ENCODE measurements at places on chromosomes 7 and 10.

GRCh38 chr7:38550836-38551235 lies 80.3 kb downstream of the AMPH start:
- no peaks in the 10 kb centered on the region for H3K4me1 ChIP-seq
- no peaks in the 10 kb centered on the region for H3K36me3 ChIP-seq
- H3K4me3 ChIP-seq = no peak overlapping the region
- no peak for DNase-seq

DNA sequence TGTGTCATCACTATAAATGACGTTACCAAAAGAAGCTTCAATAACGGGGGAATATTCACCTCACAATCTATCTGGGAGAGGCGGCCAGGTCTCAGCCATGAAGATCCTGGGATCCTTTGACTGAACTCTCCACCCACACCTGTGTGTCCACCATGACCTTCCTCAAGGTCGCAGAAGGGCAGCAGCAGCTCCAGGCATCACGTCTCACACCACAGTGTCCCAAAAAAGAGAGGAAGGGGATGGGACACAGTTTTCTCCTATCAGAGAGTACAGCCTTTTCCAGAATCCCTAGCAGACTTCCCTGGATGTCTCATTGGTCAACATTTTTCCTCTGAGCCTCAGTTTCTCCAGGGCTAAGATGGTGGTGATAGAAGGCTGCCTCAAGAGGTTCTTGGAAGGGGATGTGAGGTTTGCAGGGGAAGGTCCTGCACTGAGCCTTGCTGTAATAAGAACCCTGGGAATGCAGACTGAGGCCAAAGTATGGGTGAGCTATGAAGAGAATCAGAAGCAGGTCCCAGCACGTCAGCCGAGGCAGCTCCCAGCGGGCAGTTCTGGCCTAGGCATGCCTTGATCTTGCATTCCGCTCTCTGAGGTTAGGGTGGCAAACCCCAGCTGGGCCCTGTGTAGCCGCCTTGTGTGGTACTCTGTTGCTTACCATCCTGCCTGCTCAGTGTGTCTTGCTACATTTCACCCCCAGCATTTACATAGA lies 63.8 kb downstream of the COL26A1 start:
- H3K27ac ChIP-seq = no peak overlapping the region
- no peaks in the 10 kb centered on the region for H3K27me3 ChIP-seq
- H3K4me3 ChIP-seq = no peak overlapping the region

- no peak for DNase-seq
- no peaks in the 10 kb centered on the region for H3K27me3 ChIP-seq
- H3K36me3 ChIP-seq = no peaks in the 10 kb centered on the region
- peak overlapping the region; percentile 93 for H3K4me3 ChIP-seq
Observed at GRCh38 chr10:102121739-102122372, 1.7 kb upstream of the LDB1 start.

DNA sequence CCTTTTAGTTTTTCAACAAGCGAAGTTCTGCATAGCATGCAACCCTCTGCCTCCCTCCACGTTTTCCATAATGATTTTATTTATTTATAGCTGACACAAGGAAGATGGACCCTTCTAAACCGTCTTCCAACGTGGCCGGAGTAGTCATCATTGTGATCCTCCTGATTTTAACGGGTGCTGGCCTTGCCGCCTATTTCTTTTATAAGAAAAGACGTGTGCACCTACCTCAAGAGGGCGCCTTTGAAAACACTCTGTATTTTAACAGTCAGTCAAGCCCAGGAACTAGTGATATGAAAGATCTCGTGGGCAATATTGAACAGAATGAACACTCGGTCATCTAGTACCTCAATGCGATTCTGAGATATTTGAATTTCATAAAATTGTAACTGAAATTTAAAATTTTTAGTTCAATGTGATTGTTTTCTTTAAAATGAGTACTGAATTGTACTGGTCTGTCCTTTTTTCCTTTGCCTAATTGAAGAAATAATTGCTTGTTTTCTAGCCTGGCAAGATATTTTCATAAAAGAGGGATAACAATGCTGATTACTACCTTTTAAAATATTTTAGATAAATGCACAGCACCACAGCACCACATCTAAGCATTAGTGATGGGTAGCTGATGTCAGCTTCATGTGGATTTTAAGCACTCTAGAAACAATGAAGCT lies 41.5 kb upstream of the SLC39A12 start:
- no peak overlapping the region for H3K4me3 ChIP-seq
- no peaks in the 10 kb centered on the region for H3K4me1 ChIP-seq
- H3K27ac ChIP-seq = no peak overlapping the region
- H3K36me3 ChIP-seq = no peaks in the 10 kb centered on the region
- no peak for DNase-seq
- no peaks in the 10 kb centered on the region for H3K27me3 ChIP-seq

DNA sequence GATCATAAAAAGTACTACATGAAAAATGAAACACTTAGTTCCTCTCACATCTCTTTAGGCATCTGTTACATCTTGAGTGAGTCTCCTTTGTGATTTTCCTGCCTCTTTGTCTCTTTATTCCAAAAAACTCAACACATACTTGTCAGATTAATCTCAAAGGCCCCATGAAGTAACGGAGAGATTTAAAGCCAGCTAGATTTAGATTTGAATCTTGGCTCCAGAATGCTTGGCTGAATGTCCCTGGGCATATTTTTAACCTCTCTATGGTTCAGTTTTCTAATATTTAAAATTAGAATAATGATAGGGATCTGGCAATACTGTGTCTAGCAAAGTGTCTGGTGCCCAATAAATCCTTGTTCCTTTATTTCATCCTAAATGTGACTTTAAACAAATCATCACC lies 140.0 kb downstream of the DGKB start:
- H3K36me3 ChIP-seq = no peaks in the 10 kb centered on the region
- H3K27ac ChIP-seq = no peak overlapping the region
- H3K27me3 ChIP-seq = no peaks in the 10 kb centered on the region
- no peaks in the 10 kb centered on the region for H3K4me1 ChIP-seq
- no peak overlapping the region for H3K4me3 ChIP-seq

DNA sequence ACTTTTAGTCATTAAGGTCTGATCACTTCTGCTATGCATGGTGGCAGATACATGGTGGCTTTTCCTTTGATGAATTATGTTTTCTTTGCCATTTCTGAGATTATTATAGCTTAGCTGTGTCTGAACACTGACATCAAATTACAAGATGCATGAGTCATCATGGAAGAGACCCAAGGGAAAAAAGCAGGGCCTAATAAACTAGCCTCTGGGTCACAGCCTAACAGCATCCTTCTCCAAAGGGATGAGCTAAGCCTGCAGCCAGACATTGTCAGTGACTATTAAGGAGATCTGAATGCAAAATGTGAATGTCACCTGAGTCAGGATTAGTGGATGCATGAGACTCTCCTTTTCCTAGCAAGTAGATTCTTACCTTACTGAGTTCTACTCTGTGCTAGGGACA lies 19.1 kb upstream of the OGDHL start:
- no peak overlapping the region for H3K27ac ChIP-seq
- no peak overlapping the region for H3K4me3 ChIP-seq
- H3K36me3 ChIP-seq = no peaks in the 10 kb centered on the region

DNA sequence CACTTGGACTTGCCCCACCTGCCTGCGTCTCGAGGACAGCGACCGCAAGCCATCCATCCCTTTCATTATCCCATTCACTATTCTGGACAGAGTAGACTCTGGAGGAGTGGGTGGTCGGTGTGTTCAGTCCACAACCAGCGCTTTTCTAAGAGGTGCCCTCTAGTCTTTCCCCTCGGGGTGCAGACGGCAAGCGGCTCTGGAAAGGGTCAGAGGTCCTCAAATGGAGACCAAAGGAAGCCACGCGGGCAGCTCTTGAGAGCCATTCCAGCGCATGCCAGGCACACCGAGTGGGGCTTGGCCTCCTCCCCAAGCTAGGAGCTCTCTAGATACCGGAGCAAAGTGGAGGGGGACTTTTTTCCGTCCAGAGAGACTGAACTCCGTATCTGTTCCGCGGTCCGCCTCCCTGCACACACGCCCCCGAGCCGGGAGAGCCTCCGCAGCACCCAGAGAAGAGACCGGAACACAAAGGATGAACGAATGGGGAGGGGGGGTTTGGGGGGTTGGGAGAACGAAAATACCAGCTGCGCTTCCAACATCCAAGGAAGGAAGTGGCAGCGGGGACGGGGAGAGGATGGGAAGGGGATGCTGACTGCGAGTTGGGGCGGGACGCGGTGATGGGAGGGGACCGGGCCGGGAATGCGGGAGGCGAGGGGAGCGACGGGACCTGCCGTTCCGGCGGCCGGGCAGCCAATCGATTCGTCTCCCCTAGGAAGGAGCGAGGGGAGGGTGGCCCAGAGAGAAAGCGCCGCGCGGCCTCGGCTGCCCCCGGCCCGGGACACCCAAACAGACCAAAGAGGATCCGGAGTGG lies 515 bp downstream of the GSDME start:
- no peaks in the 10 kb centered on the region for H3K27me3 ChIP-seq
- H3K4me1 ChIP-seq = peaks cover 6% of the 10 kb centered on the region
- H3K4me3 ChIP-seq = peak overlapping the region; percentile 85
- H3K27ac ChIP-seq = peak overlapping the region; percentile 82
- H3K36me3 ChIP-seq = no peaks in the 10 kb centered on the region

GRCh38 chr10:16891375-16892313 lies 74.4 kb upstream of the RSU1 start:
- no peak for DNase-seq
- H3K27me3 ChIP-seq = no peaks in the 10 kb centered on the region
- H3K4me3 ChIP-seq = no peak overlapping the region
- H3K27ac ChIP-seq = no peak overlapping the region

DNA sequence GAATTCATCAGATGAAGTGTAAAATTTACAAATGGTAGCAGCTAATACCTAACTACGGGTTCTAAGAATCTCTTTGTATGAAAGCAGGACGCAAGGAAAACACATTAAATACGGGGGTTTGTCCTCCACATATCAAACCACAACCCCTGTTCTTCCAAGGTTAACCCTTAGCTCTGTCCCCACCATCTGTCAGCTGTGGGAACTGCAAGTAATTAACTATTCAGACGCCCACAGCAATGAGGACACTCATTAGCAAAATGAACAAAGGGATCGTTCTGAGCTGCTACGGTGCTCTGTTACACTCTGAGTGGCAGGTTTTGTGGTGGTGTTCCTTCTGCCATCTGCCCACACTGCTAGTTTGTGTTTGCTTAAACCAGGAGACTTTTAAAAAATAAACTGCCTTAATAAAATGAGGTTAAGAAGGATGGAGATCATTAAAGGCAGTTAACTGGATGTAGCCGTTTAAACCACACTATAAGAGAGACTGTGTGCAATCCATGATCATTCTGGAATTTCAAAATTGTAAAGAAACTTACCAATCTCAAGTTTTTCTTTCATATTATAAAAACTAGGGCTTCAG lies 51.4 kb downstream of the C10orf67 start:
- H3K27me3 ChIP-seq = no peaks in the 10 kb centered on the region
- no peaks in the 10 kb centered on the region for H3K4me1 ChIP-seq
- H3K36me3 ChIP-seq = no peaks in the 10 kb centered on the region

- H3K4me3 ChIP-seq = no peak overlapping the region
- no peak overlapping the region for H3K27ac ChIP-seq
- DNase-seq = no peak
Observed at GRCh38 chr7:120825576-120825975, 32.4 kb downstream of the TSPAN12 start.

- H3K27ac ChIP-seq = no peak overlapping the region
- DNase-seq = no peak
- H3K36me3 ChIP-seq = no peaks in the 10 kb centered on the region
Observed at GRCh38 chr10:28858646-28859045, 181.3 kb downstream of the BAMBI start.

DNA sequence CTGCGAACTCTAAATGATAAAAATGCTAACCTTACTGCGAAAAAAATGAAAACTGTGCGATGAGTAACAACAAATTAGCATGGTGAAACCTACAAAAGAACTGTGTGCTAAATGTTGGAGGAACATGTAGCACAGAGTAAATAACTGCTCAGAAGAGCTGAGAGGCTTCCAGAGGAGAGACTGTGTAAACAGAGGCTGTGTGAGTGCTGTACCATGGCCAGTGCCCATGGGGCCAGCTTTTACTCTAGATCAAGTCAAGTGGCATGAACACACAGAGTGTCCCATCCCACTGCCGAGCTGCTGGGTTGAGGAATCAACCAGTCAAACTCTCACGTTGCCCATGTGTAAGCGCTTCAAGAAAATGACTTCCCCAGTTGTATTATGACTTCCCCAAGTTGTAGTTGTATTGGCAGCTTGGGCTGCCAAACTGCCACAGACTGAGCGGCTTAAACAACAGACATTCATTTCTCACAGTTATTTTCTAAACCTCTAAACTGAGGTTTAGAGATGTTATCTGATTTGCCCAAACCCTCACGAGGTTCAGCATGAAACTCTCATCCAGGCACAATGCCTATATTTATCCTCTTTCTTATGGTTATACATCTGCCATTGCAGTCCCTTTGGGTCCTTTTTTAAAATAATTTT lies 270.7 kb downstream of the ABCA13 start:
- H3K27ac ChIP-seq = no peak overlapping the region
- no peak overlapping the region for H3K4me3 ChIP-seq
- H3K36me3 ChIP-seq = no peaks in the 10 kb centered on the region
- H3K27me3 ChIP-seq = no peaks in the 10 kb centered on the region

- no peak for DNase-seq
- no peaks in the 10 kb centered on the region for H3K36me3 ChIP-seq
- no peak overlapping the region for H3K27ac ChIP-seq
- no peaks in the 10 kb centered on the region for H3K4me1 ChIP-seq
- no peak overlapping the region for H3K4me3 ChIP-seq
- no peaks in the 10 kb centered on the region for H3K27me3 ChIP-seq
Observed at GRCh38 chr7:114229246-114229645, 185.4 kb upstream of the FOXP2 start.

GRCh38 chr10:116796910-116797513 lies 52.3 kb upstream of the ENO4 start:
- DNase-seq = no peak
- H3K27ac ChIP-seq = no peak overlapping the region
- no peaks in the 10 kb centered on the region for H3K4me1 ChIP-seq
- no peaks in the 10 kb centered on the region for H3K27me3 ChIP-seq
- H3K4me3 ChIP-seq = no peak overlapping the region

DNA sequence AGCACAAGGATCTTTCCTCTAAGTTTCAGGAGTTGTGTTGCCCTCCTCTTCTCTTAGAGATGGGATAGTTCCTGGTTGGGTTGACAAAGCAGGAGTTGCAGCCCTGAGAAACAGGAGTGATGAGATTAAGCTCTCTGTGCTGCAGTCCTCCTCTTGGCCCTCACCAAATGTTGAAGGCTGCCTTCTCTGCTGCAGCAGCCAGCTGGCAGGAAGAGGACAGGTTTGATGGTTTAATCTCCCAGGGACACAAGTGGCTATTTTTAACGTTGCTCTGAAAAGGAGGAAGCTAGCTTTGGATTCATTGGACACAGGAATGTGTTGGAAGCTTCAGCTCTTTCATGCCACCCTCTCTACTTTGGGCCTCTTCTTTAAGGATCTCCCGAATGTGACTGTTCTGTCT lies 9.4 kb downstream of the STRIP2 start:
- no peaks in the 10 kb centered on the region for H3K27me3 ChIP-seq
- no peaks in the 10 kb centered on the region for H3K4me1 ChIP-seq
- no peak overlapping the region for H3K27ac ChIP-seq
- H3K4me3 ChIP-seq = no peak overlapping the region
- H3K36me3 ChIP-seq = no peaks in the 10 kb centered on the region
- DNase-seq = no peak

- no peak for DNase-seq
- no peaks in the 10 kb centered on the region for H3K36me3 ChIP-seq
- no peak overlapping the region for H3K27ac ChIP-seq
- H3K27me3 ChIP-seq = no peaks in the 10 kb centered on the region
- no peaks in the 10 kb centered on the region for H3K4me1 ChIP-seq
- no peak overlapping the region for H3K4me3 ChIP-seq
Observed at GRCh38 chr7:20839987-20840386, 53.3 kb upstream of the SP8 start.

- H3K4me1 ChIP-seq = no peaks in the 10 kb centered on the region
- no peaks in the 10 kb centered on the region for H3K36me3 ChIP-seq
- no peak for DNase-seq
- no peaks in the 10 kb centered on the region for H3K27me3 ChIP-seq
Observed at GRCh38 chr7:2005786-2006185, 227.0 kb downstream of the MAD1L1 start.
